Astrocyte (in vitro differentiated cells and primary cell): ENCODE measurements at places on chromosomes 13 and 19.
A peak's percentile ranks its signal among the peaks of the same experiment; 100 is the strongest.

DNA sequence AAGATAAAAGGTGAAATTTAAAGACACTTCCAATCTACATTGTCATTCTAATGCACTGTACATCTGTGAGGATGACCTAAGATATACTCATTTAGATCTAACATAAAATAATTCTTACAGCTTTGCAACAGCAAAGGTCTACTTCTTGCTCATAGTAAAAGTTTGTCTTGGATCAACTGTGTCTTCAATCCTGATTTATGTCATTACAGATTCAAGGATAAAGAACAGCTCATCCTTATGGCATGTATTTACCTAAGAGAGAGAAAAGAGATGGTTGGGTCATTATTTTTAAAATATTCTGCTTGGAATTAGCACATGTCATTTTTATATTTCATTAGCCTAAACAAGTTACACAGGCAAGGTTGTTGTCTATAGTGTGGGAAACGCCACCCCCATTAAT is 2193.1 kb downstream of the PCDH9 start:
- peak; percentile 2 for DNase-seq

GRCh38 chr13:61052175-61052574 is 363.5 kb downstream of the PCDH20 start:
- no peak for DNase-seq

- DNase-seq = no peak
Measured at GRCh38 chr19:49656456-49657109, 9.1 kb downstream of the IRF3 start.

DNA sequence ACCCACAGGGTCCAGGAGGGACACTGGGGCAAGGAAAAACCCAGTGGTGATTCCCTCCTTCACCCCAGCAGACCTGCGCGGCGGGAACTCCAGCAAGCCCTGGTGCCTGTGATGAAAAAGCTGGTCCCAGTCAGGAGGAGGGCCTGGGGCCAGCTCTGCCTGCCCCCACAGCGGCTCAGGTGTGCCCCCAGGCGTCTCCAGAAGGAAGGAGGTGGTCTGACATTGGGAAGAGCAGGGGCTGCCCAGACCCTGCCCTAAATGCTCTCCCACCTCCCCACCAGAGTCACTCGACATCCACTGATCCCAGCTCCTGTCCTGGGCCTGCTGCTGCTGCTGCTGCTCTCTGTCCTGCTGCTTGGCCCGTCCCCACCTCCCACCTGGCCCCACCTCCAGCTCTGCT is 6.2 kb downstream of the PTH2 start:
- no peak for DNase-seq

DNA sequence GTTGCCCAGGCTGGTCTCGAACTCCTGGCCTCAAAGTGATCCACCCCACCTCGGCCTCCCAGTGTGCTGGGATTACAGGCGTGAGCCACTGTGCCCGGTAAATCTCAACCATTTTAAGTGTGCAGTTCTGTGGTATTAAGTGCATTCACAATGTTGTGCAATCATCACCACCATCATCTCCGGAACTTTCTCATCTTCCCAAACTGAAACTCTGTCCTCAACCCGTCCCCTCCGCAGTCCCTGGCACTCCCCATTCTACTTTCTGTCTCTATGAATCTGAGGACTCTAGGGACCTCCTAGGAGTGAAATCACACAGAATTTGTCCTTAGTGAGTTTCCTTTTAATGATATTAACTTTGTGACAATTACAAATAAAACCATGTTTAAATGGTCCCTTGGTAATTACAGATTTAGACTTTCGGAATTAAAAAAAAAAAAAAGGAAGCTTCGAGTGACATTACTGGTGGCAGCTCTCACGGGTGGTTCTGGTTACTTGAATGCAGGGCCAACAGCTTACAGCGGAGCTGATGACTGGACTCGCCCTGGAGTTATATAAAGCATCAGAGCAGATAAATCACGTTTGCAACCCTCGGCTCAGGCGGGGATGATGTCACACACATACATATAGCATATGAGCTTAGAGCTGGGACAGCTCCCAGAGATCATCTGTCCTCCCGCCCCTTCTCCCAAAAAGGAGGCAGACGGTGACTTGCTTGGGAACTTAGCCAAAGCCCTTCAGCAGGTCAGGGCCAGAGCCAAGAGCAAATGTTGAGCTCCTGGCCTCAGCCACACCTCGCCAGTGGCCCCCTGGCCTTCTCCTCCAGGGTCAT is 89.8 kb downstream of the ZNF557 start:
- DNase-seq = peak; percentile 64

GRCh38 chr19:16435238-16435917 is 36.4 kb downstream of the EPS15L1 start:
- peak; percentile 96 for DNase-seq

DNA sequence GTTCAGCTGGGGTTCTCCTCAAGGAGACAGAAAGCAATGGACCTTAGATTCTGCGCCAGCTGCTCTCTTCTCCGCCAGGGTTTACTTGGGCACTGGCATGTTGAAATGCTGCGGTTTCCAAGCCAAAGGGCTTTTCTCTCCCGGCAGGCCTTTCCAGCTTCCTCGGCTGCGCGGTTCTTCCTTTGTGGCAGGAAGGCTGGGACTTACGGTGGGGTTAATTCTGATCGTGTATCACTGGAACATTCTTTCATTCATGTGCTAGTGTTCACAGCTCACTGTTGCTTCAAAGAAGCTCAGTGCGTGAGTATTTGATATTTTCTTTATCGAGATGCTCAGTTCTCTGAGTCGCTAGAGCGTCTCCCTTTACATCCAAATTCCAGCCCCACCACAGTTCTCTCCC is 723.2 kb downstream of the UQCRFS1 start:
- no peak for DNase-seq

DNA sequence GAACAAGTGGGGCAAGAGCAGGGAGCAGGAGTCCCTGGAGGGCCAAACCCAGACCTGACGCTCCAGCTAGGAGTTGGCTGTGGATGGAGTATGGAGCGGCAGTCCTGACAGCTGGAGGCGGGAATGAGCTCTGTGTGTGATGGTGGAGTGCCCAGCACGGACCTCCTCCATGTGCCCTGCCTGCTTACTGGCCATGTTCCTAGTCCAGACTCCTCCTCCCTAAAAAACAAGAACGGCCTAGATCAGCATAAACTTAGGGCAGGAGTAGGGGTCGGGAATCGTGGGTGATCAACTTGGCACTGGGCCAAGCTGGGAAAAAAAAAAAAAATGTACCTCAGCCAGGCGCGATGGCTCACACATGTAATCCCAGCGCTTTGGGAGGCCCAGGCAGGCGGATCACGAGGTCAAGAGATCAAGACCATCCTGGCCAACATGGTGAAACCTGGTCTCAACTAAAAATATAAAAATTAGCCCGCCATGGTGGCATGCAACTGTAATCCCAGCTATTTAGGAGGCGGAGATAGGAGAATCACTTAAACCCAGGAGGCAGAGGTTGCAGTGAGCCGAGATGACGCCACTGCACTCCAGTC is 29.5 kb downstream of the LTBP4 start:
- no peak for DNase-seq

GRCh38 chr13:48535766-48536165 is 2.9 kb upstream of the RCBTB2 start:
- no peak for DNase-seq

GRCh38 chr19:30070968-30071632 is 129.1 kb downstream of the URI1 start:
- DNase-seq = no peak

- DNase-seq = no peak
Measured at GRCh38 chr13:50927701-50928100, 18.1 kb downstream of the RNASEH2B start.

DNA sequence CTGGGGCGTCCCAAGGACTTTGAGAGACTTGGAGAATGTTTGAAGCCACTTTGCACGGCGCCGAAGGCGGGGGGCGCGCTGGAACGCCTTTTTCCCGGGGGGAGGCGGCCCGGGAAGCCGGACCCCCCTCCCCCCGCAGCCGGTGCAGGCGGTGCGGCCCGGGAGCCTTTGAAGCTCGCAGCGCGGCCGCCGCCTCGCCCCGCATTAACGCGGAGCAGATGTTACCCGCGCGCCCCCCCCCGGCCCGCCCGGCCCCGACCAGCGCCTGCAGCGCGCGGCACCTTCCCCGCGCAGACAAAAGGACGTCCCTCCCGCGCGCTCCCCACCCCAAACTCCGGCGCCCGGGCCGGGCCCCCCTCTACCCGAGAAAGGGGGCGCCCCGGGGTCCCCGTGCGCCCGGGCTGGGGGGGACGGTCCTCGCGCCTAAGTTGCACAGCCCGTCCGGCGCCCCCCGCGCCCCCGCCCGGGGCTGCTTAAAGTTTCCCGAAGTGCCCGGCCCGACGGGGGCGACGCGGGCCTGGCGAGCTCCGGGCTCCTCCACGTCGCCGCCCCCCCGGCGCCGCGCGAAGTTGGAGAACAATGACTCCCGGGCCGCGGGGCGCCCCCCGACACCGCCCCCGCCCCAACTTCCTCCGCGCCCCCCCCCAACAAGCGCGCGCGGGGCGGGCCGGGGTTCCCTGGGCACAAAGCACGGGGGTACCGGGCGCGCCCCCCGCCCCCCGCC is 685 bp downstream of the TCF3 start:
- no peak for DNase-seq

- DNase-seq = no peak
Measured at GRCh38 chr19:33240181-33240771, 14.6 kb upstream of the SLC7A10 start.

DNA sequence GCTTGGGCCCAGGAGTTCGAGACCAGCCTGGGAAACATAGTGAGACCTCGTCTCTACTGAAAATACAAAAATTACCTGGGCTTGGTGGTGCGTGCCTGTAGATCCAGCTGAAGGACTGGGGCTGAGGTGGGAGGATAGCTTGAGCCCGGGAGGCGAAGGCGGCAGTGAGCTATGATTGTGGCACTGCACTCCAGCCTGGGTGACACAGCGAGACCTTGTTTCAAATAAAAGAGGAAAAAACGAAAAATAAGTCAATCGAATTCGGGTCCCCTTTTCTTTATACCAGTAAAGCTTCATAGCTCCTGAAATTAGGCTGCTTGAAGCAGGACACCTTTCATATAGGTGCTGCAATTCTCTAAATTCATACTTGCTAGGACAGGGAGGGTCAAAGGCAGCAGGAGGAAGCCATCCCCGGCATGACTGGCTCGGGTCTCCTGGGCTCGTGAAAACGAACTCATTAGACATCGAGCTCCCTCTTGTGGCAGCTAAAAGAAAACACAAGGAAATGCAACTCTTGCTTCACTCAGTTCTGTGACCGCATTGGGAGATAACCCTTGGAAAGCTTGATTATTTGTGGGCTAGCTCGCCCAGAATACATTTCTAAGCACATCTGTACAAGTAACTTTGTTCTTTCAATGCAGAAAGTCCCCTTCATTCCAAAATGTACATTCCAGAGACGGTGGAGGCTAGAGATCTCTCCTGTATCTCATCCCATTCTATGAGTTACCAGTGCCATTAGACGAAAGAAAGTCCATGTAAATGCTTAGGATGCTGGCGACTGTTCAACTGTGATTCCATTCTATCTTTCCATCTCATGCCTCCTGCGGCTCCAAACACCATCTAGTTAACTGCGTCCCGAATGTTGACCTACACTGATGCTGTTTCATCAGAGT is 16.8 kb downstream of the FPR2 start:
- peak; percentile 74 for DNase-seq

DNA sequence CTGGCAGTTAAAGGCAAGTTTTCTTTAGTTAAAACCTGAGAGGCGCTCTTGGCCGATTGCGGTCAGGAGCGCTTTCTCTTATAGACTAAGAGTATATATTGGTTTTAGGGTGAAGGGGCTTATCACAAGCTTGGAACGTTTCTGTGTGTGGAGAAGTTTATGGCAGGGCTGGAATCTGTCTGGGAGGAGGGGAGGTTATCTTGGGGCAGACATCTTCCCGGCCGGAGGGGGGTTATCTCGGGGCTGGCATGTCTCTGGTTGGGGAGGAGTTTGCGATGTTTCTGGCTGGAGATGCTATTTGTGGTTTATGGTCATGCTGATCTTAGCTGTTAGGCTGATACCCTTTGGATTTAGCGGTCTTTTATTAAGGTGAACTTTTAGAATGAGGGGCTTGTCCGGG is 18.3 kb downstream of the KDM4B start:
- no peak for DNase-seq

- no peak for DNase-seq
Measured at GRCh38 chr13:108855737-108856387, 226.5 kb downstream of the MYO16 start.

DNA sequence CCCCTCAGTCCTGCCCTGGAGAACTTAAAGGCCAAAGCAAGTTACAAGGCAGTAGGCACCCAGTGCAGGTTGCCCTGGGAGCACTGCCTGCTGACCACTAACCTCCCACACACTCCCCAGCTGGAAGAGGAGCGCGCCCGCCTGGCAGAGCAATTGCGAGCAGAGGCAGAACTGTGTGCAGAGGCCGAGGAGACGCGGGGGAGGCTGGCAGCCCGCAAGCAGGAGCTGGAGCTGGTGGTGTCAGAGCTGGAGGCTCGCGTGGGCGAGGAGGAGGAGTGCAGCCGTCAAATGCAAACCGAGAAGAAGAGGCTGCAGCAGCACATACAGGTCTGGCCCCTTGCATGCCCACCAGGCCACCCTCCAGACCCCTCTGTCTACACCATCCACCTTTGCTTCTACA is 61.1 kb downstream of the KCNC3 start:
- DNase-seq = no peak

GRCh38 chr13:59743195-59743594 is 420.5 kb downstream of the DIAPH3 start:
- DNase-seq = peak; percentile 12

- no peak for DNase-seq
Measured at GRCh38 chr19:3360421-3361383, 5.7 kb upstream of the NFIC start.
